ENCODE measurements at places on chromosomes 5 and 9. TPM values are rescaled to one million over a fixed set of nuclear protein-coding genes. Genes with fewer than 3 reads are reported as not detected.
A peak's percentile ranks its signal among the peaks of the same experiment; 100 is the strongest.

TXNDC8 gene
- total RNA-seq = not detected

CDC20B gene
- not detected for total RNA-seq

GHR gene
- 4.0 TPM for total RNA-seq

OR1J2 gene
- not detected for total RNA-seq

MAMDC2 gene
- total RNA-seq = 4.6 TPM

ADRB2 gene
- 0.55 TPM for total RNA-seq

DNA sequence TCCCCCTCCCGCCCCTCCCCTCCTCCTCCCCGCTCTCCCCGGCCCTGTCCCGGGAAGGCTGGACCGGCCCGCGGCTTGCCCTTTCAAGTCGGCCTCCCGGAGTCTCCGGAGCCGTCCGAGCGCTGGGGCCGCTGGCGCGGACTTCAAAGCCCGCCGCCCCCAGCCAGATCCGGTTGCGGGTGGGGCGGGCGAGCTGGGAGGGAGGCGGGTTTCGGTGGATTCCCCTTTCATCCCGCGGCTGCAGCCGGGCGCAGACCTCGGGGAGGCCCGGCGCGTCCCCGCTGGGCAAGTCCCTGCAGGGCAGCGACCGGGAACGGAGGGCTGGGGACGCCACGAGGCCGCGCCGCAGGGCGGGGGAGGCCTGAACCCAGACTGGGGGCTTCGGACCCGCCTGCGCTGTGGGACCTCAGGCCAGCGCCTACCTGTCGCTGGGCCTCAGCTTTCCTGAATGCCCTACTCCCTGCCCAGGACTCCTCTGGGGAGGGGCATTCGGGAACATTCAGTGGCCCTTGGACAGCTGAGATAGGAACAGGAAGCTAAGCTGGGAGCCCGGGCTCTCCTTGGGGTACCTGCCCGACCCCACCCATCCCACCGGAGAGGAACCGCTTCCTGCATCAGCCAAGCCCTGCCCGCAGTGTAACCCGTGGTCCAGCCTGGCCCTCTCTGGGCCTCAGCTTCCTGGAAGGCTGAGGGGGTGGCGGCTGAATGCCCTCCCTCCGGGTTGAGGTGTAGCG is 23.4 kb downstream of the C9orf50 start:
- DNase-seq = peak; percentile 75

GRCh38 chr5:108749128-108749861 is 1.6 kb downstream of the FER start:
- no peak for DNase-seq

- no peak for DNase-seq
Measured at GRCh38 chr9:34662526-34663302, at the start of gene CCL27. TSS of gene CCL27 (minus strand) at chr9:34662657. CDS start at chr9:34662633, 24 bp downstream.

- DNase-seq = no peak
Measured at GRCh38 chr9:33619666-33620404, 95.8 kb downstream of the ANKRD18B start.

DNA sequence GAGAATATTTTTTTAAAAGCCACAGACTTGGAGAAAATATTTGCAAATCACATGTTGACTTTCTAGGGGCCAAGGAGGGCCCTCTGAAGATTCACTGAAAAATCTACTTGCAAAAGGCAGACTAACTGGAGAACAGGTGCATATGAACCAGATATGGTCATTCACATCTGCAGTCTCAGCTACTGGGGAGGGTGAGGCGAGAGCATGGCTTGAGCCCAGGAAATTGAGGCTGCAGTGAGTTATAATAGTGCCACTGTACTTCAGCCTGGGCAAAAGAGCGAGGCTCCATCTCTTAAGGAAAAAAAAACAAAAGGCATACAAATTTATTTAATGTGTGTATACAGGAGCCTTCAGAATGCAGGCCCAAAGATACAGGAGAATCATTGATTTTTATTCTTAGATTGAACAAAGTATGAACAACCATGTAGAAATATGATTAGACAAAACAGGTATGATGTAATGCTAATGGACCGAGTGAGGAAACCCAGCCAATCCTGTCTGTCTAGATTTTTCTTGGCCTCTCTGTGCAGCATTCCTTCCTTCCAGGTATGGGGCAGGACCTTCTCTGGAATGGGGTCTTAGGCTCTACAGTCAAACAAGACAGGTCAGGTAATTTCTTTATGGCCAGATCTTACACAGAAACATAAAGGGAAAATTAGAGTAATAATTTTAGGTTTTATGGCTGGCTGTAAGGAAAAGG is 15.3 kb upstream of the SLC27A6 start:
- no peak for DNase-seq

WNT8A gene
- total RNA-seq = not detected
